ENCODE measurements at places on chromosomes 5 and 9. TPM values are rescaled to one million over a fixed set of nuclear protein-coding genes. Genes with fewer than 3 reads are reported as not detected.

The CTSV gene
- 0.32 TPM for total RNA-seq

The MEF2C gene
- 42.0 TPM for total RNA-seq

- H3K36me3 ChIP-seq: no peaks in the 10 kb centered on the region
- DNase-seq: no peak
- no peak overlapping the region for H3K4me3 ChIP-seq
- H3K27ac ChIP-seq: no peak overlapping the region
- no peaks in the 10 kb centered on the region for H3K4me1 ChIP-seq
- H3K27me3 ChIP-seq: no peaks in the 10 kb centered on the region
Observed at GRCh38 chr5:116404792-116405191, 169.8 kb downstream of the SEMA6A start.

- no peak overlapping the region for H3K4me3 ChIP-seq
- peaks cover 7% of the 10 kb centered on the region for H3K27me3 ChIP-seq
- DNase-seq: no peak
- H3K27ac ChIP-seq: no peak overlapping the region
- no peaks in the 10 kb centered on the region for H3K36me3 ChIP-seq
Observed at GRCh38 chr5:148623741-148624140, 30.6 kb downstream of the HTR4 start.

GRCh38 chr9:77856615-77857014, 175.0 kb downstream of the GNAQ start:
- H3K27me3 ChIP-seq: no peaks in the 10 kb centered on the region
- no peak overlapping the region for H3K27ac ChIP-seq
- no peak overlapping the region for H3K4me3 ChIP-seq
- H3K36me3 ChIP-seq: no peaks in the 10 kb centered on the region

- DNase-seq: no peak
- no peak overlapping the region for H3K4me3 ChIP-seq
Observed at GRCh38 chr9:120966013-120966369, 39.4 kb upstream of the TRAF1 start.

DNA sequence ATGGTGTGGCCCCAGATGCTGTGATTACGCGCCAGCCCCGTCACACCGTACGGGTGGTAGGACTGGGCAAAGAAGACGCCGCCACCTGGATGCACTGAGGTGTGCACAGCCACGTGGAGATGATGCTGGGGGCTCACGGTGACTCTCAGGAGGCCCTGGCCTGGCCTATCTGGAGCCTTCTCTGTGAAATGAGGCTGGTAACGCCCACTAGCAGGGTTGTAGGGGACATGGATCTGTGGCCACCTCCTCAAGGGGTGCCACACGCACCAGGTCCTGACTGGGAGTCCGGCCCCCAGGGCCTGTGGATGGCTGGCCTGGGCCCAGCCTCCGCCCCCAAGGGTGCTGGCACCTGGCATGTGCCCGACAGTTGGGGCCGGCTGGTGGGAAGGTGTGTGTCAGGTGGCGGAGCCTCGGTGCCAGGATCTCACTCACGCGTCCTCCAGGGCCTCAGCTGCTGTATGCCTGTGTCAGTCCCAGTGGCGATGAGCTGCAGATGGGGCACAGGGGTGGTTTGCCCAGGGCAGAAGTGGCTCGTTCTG, 32.4 kb downstream of the NEK6 start:
- H3K27me3 ChIP-seq: no peaks in the 10 kb centered on the region
- H3K4me3 ChIP-seq: no peak overlapping the region
- DNase-seq: no peak
- no peak overlapping the region for H3K27ac ChIP-seq

DNA sequence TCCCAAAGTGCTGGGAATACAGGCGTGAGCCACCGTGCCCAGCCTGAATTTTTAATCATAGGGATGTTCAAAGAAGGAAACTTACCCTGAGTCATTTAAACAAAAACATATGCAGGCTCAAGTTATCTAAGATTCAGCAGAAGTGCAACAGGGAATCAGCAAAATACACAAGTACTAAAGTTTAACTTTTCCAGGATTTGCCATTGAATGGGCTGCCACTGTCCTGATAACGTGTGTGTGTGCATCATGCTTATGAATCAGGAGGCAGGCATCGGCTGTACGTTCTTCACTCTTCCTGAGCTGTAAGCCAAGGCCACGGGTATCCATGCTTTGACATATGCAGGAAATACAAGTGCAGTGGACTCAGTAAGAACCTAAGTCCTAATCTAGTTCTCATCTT, 48.8 kb upstream of the FST start:
- no peaks in the 10 kb centered on the region for H3K4me1 ChIP-seq
- no peak for DNase-seq
- no peak overlapping the region for H3K27ac ChIP-seq
- no peaks in the 10 kb centered on the region for H3K27me3 ChIP-seq
- no peaks in the 10 kb centered on the region for H3K36me3 ChIP-seq
- no peak overlapping the region for H3K4me3 ChIP-seq
